ENCODE measurements at places on chromosomes 2 and 18. TPM values are rescaled to one million over a fixed set of nuclear protein-coding genes. Genes with fewer than 3 reads are reported as not detected.

Gene ABCB6
- total RNA-seq = 18.2 TPM

GRCh38 chr2:56260415-56260814, 76.6 kb downstream of the CCDC85A start:
- DNase-seq = no peak

Gene GLI2
- not detected for total RNA-seq

Gene WDPCP
- total RNA-seq = 8.2 TPM

Gene SPDYA
- total RNA-seq = 1.2 TPM

Gene REG3G
- total RNA-seq = not detected

Gene COL4A4
- total RNA-seq = not detected

- DNase-seq = peak; percentile 47
Measured at GRCh38 chr2:216346781-216347180, 25.5 kb downstream of the MARCHF4 start.

DNA sequence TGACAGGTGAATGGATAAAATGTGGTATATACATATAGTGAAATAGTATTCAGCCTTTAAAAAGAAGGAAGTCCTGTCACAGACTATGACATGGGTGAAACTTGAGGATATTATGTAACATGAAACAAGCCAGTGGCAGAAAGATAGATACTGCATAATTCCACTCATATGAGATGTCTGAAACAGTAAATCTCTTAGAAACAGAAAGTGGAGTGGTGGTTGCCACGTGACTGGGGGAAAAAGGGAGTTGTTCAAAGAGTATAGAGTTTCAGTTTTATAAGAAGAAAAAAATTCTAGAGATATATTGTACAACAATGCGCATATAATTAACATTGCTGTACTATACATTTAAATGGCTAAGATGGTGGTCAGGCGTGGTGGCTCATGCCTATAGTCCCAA, 178.2 kb upstream of the ATP5MC3 start:
- DNase-seq = no peak

Gene REV1
- total RNA-seq = 30.0 TPM

DNA sequence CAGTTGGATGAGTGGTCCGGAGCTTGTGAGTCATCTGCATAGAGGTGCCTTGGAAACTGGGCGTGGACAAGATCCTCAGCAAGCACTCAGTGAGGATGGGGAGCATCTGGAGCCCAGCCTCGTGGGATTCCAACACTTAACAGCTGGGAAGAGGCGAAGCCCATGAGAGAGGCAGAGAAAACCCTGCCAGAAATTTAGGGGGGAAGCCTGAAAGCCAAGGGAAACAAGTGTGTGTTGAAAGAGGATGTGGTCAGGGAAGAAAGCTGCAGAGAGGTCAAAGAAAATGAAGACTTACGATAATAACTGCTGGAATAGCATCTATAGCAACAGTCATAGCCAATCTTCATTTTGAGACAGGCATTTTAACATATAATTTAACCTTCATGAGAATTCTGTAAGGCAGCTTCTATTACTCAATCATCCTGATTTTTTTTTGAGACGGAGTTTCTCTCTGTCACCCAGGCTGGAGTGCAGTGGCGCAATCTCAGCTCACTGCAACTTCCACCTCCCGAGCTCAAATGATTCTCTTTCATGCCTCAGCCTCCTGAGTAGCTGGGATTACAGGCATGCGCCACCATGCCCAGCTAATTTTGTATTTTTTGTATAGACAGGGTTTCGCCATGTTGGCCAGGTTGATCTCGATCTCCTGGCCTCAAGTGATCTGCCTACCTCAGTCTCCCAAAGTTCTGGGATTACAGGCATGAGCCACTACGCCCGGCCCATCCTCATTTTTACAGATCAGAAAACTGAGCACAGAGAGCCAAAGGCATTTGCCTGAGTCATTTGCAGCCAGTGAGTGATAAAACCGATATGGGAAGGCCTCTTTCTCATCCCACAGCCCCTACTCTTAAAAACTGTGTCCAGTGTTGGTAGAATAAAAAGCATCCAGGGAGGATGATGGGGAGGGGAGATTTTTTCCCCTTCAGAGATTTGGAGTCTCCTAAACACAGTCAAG, 214.4 kb upstream of the EPAS1 start:
- DNase-seq = no peak

- no peak for DNase-seq
Measured at GRCh38 chr2:121197369-121198091, 87.5 kb downstream of the TFCP2L1 start.

- no peak for DNase-seq
Measured at GRCh38 chr2:150413366-150413765, 74.1 kb downstream of the RND3 start.

Gene HK2
- total RNA-seq = 84.4 TPM

GRCh38 chr2:196441527-196441926, 198.0 kb upstream of the CCDC150 start:
- DNase-seq = no peak

GRCh38 chr2:201201371-201201770, 18.4 kb downstream of the CASP10 start:
- DNase-seq = no peak

DNA sequence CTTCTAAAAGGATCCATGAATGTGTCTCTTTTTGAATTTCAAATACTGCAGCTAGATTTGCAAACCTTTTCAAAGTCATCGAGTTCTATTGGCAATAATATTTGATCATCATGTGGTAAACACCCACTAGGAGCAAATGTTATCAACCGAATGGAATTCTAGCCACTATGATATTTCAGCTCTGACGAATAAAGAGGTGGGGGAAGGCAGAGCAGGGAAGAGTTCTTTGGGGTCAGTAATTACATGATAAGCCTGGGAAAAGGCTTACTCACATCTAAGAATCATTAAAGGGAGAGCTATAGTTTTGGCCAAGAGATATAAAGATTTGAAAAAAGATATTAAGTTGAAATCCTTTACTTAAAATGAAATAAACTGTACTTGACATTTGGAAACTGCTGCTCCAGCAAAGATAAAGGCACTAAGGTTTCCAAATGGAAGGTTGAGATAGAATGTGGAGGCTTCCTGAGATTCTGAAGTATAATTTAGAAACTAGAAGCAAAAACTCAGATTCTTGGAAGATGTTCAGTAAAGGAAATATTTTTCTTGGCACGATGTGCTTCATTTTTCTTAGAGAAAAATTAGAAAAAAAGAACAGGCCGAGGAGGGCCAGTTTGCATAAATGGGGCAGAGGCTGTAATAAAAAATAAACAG, 104.7 kb upstream of the ARHGAP28 start:
- no peak for DNase-seq

- DNase-seq = no peak
Measured at GRCh38 chr2:118442996-118443553, 354.8 kb downstream of the INSIG2 start.

GRCh38 chr2:229635371-229635680, 79.0 kb downstream of the DNER start:
- no peak for DNase-seq

Gene DTNB
- 33.5 TPM for total RNA-seq

Gene LRRC30
- not detected for total RNA-seq

DNA sequence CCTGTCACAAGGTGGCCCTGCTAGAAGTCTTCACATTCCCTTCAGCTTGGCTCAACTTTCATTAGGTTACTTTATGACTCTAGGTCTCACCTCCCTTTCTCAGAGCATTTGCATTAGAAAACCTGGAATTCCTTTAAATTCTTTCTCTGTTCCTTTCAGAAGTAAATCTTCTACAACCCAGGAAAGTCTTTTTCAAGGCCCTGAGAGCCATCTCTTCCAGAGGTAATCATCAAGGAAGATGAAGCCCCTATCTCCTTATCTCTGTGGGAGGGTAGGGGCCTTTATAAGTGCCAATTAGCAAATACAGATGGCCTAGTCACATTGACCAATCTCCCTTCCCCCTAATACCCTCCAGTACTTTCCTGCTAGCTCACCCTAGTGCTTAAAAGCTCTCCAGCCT, 848.0 kb upstream of the FAM98A start:
- DNase-seq = no peak

- no peak for DNase-seq
Measured at GRCh38 chr2:202186641-202187202, 51.7 kb downstream of the SUMO1 start.

Gene TUBA4A
- total RNA-seq = 210 TPM

Data from activated CD4-positive, alpha-beta T cell treated with anti-CD3 and anti-CD28 coated beads for 36 hours (primary cell).